PC-9 (cell line): ENCODE measurements at places on chromosomes 16 and 17. TPM values are rescaled to one million over a fixed set of nuclear protein-coding genes. Genes with fewer than 3 reads are reported as not detected.

Gene TP53TG3
- not detected in 2 replicates for total RNA-seq

Gene ARL5C
- not detected in 2 replicates for total RNA-seq

Gene TLCD2
- 6.1 and 6.7 TPM in 2 replicates for total RNA-seq

Gene SLFN12L
- not detected in 2 replicates for total RNA-seq

Gene BRICD5
- 17.1 and 24.6 TPM in 2 replicates for total RNA-seq
